Bronchial smooth muscle cell (primary cell): ENCODE measurements at places on chromosomes 3 and 15. TPM values are rescaled to one million over a fixed set of nuclear protein-coding genes. Genes with fewer than 3 reads are reported as not detected.

The SAMMSON gene
- total RNA-seq = not detected in 2 replicates

The SLC38A3 gene
- not detected in 2 replicates for total RNA-seq

The KIF23 gene
- total RNA-seq = 2.3 and 5.7 TPM in 2 replicates

The ARPIN gene
- 11.3 and 11.8 TPM in 2 replicates for total RNA-seq

The SEMA3F gene
- total RNA-seq = 2.1 and 4.7 TPM in 2 replicates

The TRPM1 gene
- total RNA-seq = not detected in 2 replicates

The RASGRF1 gene
- under 0.01 TPM in 1 of 2 replicates, not detected in the other for total RNA-seq

The A4GNT gene
- total RNA-seq = not detected in 2 replicates

The RAB11A gene
- total RNA-seq = 70.1 and 202 TPM in 2 replicates

The SNTN gene
- not detected in 2 replicates for total RNA-seq

The MCCC1 gene
- total RNA-seq = 29.5 and 34.7 TPM in 2 replicates

The RPS27L gene
- 442 and 656 TPM in 2 replicates for total RNA-seq

The RGMA gene
- total RNA-seq = 1.1 and 1.9 TPM in 2 replicates

The CHRNA7 gene
- 0.47 and 0.86 TPM in 2 replicates for total RNA-seq

The RNF7 gene
- 32.9 and 38.0 TPM in 2 replicates for total RNA-seq

The MYH15 gene
- total RNA-seq = 0.86 and 0.95 TPM in 2 replicates

The CPEB1 gene
- total RNA-seq = 21.4 and 26.9 TPM in 2 replicates

The CYP19A1 gene
- 1.7 and 1.8 TPM in 2 replicates for total RNA-seq

The SLC33A1 gene
- total RNA-seq = 13.6 and 24.6 TPM in 2 replicates

The FETUB gene
- not detected in 2 replicates for total RNA-seq

The SLC28A2 gene
- not detected in 2 replicates for total RNA-seq

The MAPKBP1 gene
- 12.6 and 15.1 TPM in 2 replicates for total RNA-seq

The SHC4 gene
- 4.2 and 5.0 TPM in 2 replicates for total RNA-seq

The MESP2 gene
- 0.52 and 1.9 TPM in 2 replicates for total RNA-seq

The MKRN2OS gene
- not detected in 2 replicates for total RNA-seq

The PLA2G4F gene
- under 0.01 TPM in 1 of 2 replicates, not detected in the other for total RNA-seq

The GOLGA6A gene
- under 0.01 TPM in 2 replicates for total RNA-seq

The PARP14 gene
- 46.7 and 47.6 TPM in 2 replicates for total RNA-seq

The ADAMTSL3 gene
- total RNA-seq = 0.09 and 0.32 TPM in 2 replicates

The EPHA3 gene
- 0.09 and 0.16 TPM in 2 replicates for total RNA-seq

The ATP10A gene
- 2.5 and 4.3 TPM in 2 replicates for total RNA-seq

The NLGN1 gene
- total RNA-seq = 1.9 and 2.9 TPM in 2 replicates

The COLQ gene
- 0.43 and 0.95 TPM in 2 replicates for total RNA-seq

The PLA2G4D gene
- not detected in 2 replicates for total RNA-seq

The PTH1R gene
- 0.16 and 0.77 TPM in 2 replicates for total RNA-seq

The IL12A gene
- 0.17 and 0.63 TPM in 2 replicates for total RNA-seq

The ALPK3 gene
- 0.16 and 0.17 TPM in 2 replicates for total RNA-seq

The SERINC4 gene
- total RNA-seq = not detected in 2 replicates

The CMC1 gene
- 1.8 and 3.2 TPM in 2 replicates for total RNA-seq

The ADAMTS7 gene
- total RNA-seq = 1.1 and 4.1 TPM in 2 replicates

The TRIM42 gene
- not detected in 2 replicates for total RNA-seq

The HRG gene
- total RNA-seq = not detected in 2 replicates
